ENCODE measurements at places on chromosomes 1 and 21. TPM values are rescaled to one million over a fixed set of nuclear protein-coding genes. Genes with fewer than 3 reads are reported as not detected.

GPX7 gene
- not detected for total RNA-seq

NCAM2 gene
- not detected for total RNA-seq

DLGAP3 gene
- total RNA-seq = 0.27 TPM

PDPN gene
- not detected for total RNA-seq

KCNJ6 gene
- 2.2 TPM for total RNA-seq

MCOLN2 gene
- total RNA-seq = 2.7 TPM

MPL gene
- not detected for total RNA-seq

OPTC gene
- not detected for total RNA-seq

INAVA gene
- total RNA-seq = 43.7 TPM

AIM2 gene
- not detected for total RNA-seq

UBXN10 gene
- total RNA-seq = not detected

RNF223 gene
- total RNA-seq = 0.24 TPM

FLG2 gene
- total RNA-seq = not detected

GSTM1 gene
- not detected for total RNA-seq

OLIG1 gene
- total RNA-seq = not detected

OR2T33 gene
- not detected for total RNA-seq

POU2F1 gene
- total RNA-seq = 3.9 TPM

HES2 gene
- 3.5 TPM for total RNA-seq

RGS8 gene
- not detected for total RNA-seq

LRRC38 gene
- not detected for total RNA-seq

SLC44A5 gene
- total RNA-seq = 0.10 TPM

ABCA4 gene
- 0.13 TPM for total RNA-seq

TBX19 gene
- 0.61 TPM for total RNA-seq

GPR37L1 gene
- 0.13 TPM for total RNA-seq

WNT3A gene
- 0.02 TPM for total RNA-seq

SPAG17 gene
- total RNA-seq = not detected

KRTAP11-1 gene
- not detected for total RNA-seq

HMCN1 gene
- total RNA-seq = 0.09 TPM

ERRFI1 gene
- total RNA-seq = 65.6 TPM

LINGO4 gene
- total RNA-seq = not detected

HSD3B2 gene
- not detected for total RNA-seq

IL10 gene
- total RNA-seq = not detected

Data from A549 treated with CpdA at 1 μM for 4 hours (cell line).